ENCODE measurements at places on chromosomes 5 and 9. TPM values are rescaled to one million over a fixed set of nuclear protein-coding genes. Genes with fewer than 3 reads are reported as not detected.

ENTREP1 gene
- 0.87 TPM for total RNA-seq

HTR4 gene
- not detected for total RNA-seq

SLC34A1 gene
- not detected for total RNA-seq

RLN1 gene
- 1.3 TPM for total RNA-seq

- DNase-seq: no peak
Measured at GRCh38 chr9:132384376-132384775, 22.3 kb downstream of the TTF1 start.

- no peak for DNase-seq
Measured at GRCh38 chr9:34566972-34567371, 22.6 kb downstream of the CNTFR start.
